ENCODE measurements at places on chromosomes 4 and X.

- no peak for DNase-seq
Measured at GRCh38 chrX:18422325-18422724, 3.1 kb upstream of the CDKL5 start.

- DNase-seq = no peak
Measured at GRCh38 chr4:119795986-119796578, 167.5 kb upstream of the PDE5A start.

- no peak for DNase-seq
Measured at GRCh38 chrX:104318330-104319009, 63.7 kb upstream of the ESX1 start.

GRCh38 chr4:30268370-30268769, 451.8 kb upstream of the PCDH7 start:
- DNase-seq = no peak

DNA sequence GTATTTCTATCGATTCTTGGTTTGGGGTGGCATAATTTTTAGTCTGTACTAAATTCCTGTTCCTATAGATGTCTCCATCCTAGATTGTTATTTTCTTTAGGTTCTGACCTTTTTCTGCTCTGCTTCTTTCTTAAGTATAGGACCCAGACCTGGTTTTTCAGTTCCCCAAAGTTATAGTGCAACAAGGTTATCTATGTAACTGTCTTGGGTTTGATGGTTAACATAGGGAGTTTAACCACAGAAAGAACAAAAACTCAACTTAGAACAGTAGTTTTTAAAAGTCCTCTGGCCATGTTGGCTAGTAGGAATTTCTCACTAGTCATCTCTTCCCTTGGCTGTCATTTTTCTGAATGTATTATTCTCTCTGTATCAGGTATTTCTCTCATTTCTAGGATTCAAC, 38.8 kb upstream of the MAD2L1 start:
- DNase-seq = no peak

- no peak for DNase-seq
Measured at GRCh38 chr4:84778041-84778440, 188.4 kb downstream of the WDFY3 start.

- no peak for DNase-seq
Measured at GRCh38 chr4:148574502-148574901, 132.3 kb upstream of the NR3C2 start.

- DNase-seq = no peak
Measured at GRCh38 chr4:87977521-87978278, 2.2 kb downstream of the SPP1 start.

GRCh38 chr4:76657443-76657842, 222.4 kb downstream of the SHROOM3 start:
- no peak for DNase-seq

DNA sequence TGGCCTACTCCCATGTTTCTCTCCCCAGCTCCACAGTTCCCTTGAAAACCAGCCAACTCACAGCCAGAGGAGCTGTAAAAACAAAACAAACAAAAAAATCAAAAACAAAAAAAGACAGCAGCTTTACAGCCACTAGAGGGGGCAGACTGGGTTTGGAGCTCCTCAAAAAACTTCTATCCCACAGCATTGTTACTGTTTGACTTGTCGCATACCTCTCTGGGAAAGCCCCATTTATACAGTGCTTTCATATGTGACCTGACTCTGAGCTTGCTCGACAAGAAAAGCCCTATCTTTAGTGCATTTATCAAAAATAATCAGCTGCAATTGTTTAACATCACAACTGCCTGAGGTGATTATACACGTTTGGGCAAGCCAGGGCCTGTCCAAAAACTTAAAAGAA, 21.6 kb downstream of the TSPAN6 start:
- no peak for DNase-seq

- no peak for DNase-seq
Measured at GRCh38 chr4:69044247-69044646, 52.0 kb upstream of the UGT2B7 start.

DNA sequence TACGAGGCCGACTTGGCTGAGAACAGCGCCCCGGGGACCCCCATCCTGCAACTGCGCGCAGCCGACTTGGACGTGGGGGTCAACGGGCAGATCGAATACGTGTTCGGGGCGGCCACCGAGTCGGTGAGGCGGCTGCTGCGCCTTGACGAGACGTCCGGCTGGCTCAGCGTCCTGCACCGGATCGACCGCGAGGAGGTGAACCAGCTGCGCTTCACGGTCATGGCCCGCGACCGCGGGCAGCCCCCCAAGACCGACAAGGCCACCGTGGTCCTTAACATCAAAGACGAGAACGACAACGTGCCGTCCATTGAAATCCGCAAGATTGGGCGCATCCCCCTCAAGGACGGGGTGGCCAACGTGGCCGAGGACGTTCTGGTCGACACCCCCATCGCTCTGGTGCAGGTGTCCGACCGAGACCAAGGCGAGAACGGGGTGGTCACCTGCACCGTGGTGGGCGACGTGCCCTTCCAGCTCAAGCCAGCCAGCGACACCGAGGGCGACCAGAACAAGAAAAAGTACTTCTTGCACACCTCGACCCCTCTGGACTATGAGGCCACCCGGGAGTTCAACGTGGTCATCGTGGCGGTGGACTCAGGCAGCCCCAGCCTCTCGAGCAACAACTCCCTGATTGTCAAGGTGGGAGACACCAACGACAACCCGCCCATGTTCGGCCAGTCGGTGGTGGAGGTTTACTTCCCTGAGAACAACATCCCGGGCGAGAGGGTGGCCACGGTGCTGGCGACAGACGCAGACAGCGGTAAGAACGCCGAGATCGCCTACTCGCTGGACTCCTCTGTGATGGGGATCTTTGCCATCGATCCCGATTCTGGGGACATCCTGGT, 2.4 kb downstream of the PCDH7 start:
- no peak for DNase-seq

GRCh38 chr4:165666836-165667235, 206.2 kb upstream of the TLL1 start:
- DNase-seq = no peak

DNA sequence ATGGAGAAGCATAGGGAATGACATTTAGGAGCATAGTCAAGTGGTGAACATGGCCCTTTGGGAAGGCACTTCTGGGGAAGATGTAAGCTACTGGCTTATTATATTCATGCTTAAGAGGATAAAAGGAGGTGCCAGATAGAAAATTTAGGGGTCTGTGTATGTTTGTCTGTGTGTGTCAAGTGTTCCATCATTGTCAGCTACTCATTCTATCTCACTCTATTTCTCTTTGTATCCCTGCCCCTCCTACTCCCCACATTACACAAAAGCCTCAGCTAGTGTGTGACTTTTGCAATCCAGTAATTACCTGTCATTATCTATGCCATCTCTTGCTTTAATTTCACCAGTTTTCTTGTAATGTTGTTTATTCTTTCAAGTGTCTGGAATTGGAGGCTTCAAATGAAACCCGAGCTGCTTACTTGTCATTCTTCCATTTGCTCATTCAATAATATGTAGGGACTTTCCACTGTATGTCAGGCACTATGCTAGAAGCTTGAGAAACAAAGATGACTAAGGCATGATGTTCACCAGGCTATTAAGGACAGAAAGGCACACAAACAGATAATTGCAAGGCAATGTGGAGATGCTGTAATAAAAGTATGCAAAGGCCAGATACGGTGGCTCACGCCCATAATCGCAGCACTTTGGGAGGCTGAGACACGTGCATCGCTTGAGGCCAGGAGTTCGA, 229.8 kb upstream of the TEX13C start:
- DNase-seq = peak; percentile 5

DNA sequence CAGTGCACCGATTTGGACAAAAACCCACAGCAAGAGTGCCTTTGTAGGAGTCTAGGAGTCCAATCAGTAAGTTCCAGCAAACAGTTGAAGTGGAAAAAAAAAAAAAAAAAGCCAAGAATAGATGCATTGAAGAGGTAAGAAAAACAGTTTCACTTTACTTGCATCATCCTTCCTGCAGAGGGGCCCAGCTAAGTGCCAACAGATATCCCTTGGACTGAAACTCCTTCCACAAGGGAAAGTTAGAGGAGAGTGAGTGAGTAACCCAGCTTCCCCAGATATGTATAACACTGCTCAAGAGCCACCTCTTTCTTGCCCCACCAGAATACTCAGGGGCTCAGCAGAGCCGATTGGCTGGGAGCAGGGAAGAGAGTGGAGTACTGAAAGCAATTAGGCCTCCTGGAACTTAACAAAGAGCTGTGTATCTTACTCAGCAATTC, 617.7 kb upstream of the SMIM31 start:
- DNase-seq = no peak

DNA sequence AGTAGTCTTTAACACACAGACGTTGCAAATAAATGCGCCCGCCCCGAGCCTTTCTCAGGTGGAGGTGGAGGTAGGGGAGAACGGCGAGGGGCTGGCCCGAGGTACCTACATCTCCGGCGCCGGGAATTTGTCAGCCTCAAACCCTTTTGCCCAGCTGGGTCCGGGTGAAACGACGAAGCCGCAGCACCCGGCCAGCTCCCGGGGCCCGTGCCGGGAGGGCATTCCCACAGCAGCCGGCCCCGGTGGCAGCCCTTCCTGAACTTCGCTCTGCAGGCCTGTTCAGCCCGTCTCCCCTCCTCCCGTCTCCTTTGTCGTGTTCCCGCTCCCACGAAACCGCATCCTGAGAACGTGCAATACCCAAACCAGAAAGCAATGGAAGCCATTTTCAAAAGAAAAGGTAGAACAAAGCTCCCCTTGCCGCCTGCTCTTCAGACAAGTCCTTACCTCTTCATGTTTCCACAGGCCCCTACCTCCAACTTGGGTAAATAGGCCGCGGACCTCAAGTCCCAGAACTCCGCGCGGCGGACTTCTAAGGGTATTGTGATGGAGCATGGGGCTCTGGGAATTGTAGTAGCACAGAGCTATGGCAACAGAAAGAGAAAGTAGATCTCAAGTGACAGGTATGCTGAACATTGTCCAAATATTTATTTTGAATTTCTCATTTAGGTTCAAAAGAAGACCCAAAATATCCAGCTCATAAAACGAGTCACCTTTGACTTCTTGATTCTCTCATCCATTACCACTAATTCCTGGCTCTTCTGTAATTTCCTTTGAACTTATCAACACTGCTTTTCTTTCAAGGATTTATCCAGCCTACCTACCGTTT, at the start of gene RBM41:
Gene RBM41, minus strand, starts transcription at position 501 of the 826 bp plus-strand sequence. Its CDS starts 49 bp downstream, at position 452.
- peak; percentile 81 for DNase-seq

DNA sequence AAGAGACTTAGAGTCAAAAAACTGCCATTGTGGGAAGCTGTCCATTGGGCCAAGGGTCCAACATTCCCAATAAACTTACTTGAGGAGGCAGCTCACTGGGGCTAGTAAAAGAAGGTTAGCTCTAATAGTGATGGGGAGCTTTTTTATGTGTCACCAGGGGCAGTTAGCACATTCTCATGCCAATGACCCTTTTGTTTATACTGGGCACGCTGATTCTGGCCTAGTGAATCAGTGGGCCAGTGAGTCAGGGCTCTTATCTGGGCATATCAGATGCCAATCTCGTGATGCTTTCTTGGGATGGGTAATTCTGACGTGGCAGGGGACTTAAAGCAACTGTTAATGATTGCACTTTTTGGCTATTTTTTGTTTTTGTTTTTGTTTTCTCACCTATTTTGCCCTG, 27.8 kb downstream of the TCEAL1 start:
- no peak for DNase-seq

DNA sequence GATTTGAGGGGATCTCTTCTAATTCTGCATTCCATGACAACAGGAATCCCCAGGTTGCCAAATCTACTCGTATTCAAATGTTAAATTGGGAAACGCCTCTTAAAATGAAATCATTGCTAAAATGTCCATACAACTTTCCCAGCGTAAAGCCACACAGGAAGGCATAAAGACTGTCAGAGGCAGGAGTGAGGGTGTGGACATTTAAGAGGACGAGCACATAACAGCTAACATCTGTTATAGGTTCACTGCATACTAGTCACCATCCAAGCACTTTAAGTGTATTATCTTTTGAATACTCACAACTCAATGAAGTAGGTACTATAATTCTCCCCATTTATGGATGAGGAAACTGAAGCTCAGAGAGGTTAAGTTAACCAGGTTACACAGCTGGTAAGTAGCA, 35.6 kb downstream of the ATG4A start:
- no peak for DNase-seq

DNA sequence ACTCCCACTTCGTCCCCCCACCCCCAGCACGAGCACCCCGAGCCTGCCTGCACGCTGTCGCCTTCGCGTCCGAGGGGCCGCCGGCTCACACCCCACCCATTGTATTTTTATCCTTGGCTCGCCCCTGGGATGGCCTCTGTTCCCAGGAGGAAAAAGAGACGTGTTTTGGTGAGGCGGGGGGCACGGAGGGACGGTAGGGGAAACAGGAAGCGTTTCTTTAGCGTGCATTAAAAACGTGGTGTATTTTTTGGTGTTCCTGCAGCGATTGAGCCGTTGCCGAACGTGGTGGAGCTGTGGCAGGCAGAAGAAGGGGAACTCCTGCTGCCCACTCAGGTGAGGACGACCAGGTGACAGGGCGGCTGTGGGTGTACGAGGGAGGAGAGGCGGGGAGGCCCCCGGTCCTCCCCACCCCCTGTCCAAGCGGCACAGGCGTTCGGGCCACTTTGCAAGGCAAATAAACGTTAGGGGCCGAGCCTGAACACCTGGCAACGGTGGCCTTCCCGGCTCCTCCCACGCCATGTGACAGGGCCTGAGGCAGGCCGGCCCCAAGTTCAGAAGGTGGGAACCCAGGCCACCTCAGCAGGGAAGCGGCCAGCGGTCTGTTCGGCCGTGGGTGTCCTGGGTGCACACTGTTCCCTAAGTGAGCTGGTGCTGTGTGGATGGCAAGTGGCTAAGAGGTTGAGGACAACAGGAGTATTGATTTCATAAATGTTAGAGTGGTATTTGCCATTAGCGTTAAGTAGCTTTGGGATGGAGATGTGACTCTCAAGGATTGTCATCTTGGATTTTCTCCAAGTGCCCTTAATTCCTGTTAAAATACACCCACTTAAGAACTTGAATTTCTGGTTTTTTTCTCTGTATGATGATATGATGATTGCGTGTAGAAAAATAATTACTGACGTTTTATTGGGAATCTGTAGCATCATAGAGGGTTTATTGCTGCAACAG, 1.1 kb downstream of the TMEM131L start:
- DNase-seq = peak; percentile 80

- no peak for DNase-seq
Measured at GRCh38 chr4:70838204-70838603, 1.5 kb downstream of the GRSF1 start.

GRCh38 chr4:152594978-152595925, 59.4 kb upstream of the FBXW7 start:
- peak; percentile 52 for DNase-seq

- DNase-seq = peak; percentile 81
Measured at GRCh38 chrX:39152106-39152649, 350.9 kb downstream of the MID1IP1 start.

DNA sequence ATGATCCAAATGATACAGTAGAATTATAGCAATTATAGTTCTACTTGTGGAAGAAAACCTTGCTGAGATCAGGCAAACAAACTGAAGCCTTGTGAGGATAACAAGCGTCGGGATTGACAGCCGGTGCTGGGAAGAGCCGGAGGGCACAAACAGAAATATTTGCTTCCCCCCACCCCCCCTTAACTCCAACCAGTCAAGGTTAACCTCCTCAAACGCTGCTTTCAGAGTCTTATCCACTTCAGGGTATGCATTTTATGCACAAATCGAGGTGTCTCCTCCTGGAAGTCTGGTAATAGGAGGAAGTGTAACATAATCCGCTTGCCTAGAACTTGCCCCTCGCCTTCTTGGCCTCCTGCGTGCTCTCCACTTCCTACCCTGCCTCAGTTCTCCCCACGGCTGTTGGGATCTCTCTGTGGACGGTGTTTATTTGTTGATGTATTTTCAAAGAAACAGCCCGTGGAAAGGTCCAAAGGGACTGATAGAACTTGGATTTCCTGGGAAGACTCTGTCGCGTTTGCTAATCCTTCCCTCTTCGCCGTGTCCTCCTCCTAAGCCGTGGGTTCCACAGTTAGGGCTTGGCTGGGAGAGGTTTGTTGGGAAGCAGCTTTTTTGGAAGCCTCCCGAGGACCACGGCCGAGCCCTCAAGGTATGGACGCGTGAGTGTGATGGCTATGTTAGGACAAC, 4.1 kb upstream of the ARX start:
- no peak for DNase-seq

Data from NCI-H1105 (cell line).